Fibroblast of skin of left quadriceps (primary cell): ENCODE measurements at places on chromosomes 4 and X.

- no peak for DNase-seq
Measured at GRCh38 chr4:157806184-157806583, 366.6 kb downstream of the GASK1B start.

- DNase-seq: no peak
Measured at GRCh38 chr4:81595287-81595686, 123.6 kb upstream of the RASGEF1B start.

DNA sequence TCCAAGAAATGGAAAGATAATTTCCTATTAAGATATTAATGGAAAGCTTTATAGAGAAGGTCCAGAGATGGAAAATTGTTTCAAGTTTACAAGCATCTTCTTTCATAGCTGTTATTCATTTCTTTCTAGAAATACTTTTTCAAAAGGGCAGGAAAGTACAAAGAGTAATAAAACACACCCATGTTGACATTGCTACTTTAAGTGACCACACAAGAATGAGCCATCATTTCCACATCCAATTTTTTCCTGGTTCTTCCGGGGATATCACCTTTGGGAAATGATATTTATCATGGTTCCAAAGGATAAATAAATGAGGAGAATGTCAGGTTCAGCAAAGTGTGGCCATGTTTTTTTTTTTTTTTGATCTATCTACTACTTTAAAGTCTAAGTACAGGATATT is 4.5 kb downstream of the GLRA2 start:
- no peak for DNase-seq

GRCh38 chr4:141684785-141685184 is 48.4 kb downstream of the IL15 start:
- no peak for DNase-seq

DNA sequence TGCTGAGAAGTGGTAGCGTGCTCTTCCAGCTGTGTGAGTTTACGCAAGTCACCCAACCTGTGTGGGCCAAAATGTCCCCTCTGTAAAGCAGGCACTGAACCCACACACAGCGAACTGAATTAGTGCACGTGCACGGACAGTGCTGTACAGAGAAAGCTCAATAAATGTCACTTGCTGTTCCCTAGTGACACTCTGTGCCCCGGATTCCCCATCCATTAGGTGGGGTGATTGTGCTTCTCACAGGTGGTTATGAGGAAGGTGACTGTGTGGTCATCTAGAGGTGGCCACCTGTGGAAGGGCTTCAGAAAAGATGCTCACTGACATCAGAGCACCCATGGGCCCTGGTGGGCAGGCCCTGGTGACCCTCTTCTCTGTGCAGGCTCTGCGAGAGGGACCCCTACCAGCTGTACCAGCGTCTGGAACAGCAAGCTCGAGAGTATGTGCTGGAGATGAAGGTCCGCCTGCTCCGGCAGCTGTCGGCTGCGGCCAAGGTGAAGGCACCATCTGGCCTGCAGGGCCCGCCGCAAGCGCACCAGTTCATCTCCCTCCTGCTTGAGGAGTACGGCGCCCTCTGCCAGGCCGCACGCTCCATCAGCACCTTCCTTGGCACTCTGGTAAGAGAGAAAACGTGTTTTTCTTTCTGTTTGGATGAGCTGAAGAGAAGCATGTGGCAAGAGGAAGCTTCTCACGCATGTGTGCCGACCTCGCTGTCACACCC is 94.3 kb downstream of the FAM193A start:
- no peak for DNase-seq

DNA sequence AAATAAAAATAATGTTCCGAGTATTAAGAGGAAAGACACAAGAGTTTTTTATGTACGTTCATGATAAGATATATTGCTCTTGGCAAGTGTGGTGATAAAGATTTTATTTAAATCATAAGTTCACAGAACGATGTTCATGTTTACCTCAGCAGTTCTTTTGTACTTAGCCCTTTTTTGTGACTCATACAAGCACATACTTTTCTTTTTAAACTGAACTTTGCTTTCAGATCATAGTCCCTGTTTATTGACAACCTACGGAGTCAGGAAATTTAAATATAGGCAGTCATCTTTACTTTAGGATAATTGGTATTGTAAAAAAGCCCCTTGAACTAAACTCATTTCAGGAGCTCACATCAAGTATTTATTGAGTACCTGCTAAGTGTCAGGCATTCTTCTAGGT is 1.3 kb upstream of the CTSO start:
- no peak for DNase-seq

GRCh38 chr4:37620176-37620575 is 66.0 kb downstream of the RELL1 start:
- DNase-seq: no peak

DNA sequence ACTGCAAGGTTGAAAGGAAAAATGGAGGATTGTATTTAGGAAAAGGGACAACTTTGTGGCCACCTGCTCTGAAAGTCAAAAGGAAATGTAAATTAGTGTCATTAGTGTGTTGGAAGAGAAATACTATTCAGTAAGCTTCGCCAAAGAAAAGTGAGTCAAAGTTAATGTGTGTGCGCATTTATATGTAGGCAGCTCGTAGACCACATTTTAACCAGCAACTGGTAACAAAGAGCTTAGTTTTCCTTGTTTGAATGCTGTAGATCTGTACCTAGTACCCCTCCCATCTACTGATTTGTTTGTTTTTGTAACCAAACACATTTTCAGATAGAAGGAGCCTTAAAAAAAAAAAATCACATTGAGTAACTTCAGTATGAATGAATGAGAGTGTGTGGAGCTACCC is 69.3 kb downstream of the GPAT3 start:
- no peak for DNase-seq
